ENCODE measurements at places on chromosomes 2 and 18.

GRCh38 chr2:172944794-172945509 is 130.7 kb upstream of the MAP3K20 start:
- DNase-seq, result no peak

GRCh38 chr2:52036024-52036423 is 1004.1 kb upstream of the NRXN1 start:
- no peak for DNase-seq

DNA sequence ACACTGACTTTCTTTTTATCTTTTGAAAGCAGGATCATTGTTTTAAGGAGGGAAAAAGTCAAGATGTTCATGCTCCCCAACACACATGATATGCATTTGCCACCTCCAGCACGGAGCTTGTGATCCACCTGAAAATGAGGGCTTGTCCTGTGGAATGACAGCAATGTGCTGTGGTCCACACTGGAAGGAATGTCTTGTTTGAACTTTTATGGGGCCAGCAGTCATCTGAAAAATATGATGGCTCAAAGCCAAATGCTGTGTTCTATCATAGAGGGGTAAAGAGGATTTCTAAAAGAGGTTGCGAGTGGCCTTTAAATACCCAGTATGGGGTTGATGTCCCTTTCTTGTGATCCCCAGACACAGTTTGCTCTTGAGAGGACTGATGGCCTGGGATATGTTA is 226.5 kb upstream of the SPRED2 start:
- no peak for DNase-seq

DNA sequence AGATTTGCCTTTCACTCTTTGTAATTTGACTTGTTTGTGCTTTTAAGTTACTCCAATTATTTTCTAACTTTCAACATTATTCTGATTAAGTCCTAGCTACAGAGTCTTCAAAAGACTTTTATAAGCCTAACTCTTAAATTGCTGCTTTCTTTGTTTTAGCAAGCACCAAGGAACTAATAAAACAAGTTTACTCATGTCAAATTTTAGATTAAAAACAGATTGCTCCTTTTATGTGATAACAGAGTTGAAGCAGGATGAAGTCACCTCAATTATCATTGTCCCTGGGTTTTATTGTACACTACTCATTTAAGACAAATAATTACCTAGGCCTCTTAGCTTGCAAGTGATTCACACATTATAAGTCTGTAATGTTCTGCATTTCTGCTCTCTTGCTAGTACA is 678.4 kb downstream of the ERBB4 start:
- DNase-seq, result no peak

DNA sequence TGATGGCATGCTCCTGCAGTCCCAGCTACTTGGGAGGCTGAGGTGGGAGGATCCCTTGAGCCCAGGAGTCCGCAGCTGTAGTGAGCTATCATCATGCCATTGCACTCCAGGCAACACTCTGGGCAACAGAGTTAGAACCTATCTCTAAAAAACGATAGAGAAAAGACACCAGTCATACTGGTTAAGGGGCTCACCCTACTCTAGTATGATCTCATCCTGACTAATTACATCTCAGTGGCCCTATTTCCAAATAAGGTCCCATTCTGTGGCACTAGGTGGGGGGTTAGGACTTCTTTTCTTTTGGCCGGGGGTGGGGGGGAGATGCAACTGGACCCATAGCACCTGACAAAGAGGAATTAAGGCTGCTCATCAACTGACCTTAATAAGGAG is 163.2 kb upstream of the NCK2 start:
- no peak for DNase-seq

DNA sequence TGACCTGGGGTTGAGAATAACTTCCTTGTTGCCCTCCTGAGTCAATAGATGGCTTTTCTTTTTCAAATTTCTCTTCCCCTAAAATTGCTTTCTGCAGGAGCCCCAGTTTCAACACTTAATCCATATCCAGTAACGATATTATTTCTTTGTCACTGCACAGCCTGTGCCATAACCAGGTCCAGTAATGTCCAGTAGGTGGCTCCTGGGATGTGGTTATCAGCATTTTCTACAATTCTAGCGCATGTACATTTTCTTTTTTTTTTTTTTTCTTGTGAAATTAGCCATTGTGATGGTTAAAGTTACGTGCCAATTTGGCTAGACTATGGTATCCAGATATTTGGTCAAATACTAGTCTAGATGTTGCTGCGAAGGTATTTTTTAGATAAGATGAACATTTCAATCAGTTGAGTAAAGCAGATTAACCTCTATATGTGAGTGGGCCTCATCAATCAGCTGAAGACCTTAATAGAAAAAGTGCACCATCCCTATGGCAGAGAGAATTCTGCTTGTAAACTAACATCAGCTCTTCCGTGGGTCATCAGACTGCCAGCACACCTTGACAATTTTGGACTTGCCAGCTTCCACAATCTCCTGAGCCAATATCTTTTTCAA is 72.9 kb upstream of the SCG2 start:
- no peak for DNase-seq

- DNase-seq, result no peak
Measured at GRCh38 chr2:16258350-16258749, 318.0 kb downstream of the MYCN start.

DNA sequence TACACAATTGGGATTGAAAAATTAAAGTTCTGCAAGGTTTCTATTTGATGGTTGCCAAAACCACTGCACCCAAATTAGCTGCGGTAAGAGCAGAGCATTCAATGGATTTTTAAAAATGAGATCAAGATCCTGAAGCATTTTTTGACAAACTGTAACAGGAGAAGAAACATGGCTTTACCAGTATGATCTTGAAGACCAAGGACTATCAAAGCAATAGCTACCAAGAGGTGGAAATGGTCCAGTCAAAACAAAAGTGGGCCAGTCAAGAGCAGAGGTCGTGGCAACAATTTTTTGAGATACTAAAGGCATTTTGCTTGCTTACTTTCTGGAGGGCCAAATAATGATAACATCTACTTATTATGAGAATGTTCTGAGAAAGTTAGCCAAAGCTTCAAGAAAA is 186.8 kb downstream of the RDH14 start:
- no peak for DNase-seq

DNA sequence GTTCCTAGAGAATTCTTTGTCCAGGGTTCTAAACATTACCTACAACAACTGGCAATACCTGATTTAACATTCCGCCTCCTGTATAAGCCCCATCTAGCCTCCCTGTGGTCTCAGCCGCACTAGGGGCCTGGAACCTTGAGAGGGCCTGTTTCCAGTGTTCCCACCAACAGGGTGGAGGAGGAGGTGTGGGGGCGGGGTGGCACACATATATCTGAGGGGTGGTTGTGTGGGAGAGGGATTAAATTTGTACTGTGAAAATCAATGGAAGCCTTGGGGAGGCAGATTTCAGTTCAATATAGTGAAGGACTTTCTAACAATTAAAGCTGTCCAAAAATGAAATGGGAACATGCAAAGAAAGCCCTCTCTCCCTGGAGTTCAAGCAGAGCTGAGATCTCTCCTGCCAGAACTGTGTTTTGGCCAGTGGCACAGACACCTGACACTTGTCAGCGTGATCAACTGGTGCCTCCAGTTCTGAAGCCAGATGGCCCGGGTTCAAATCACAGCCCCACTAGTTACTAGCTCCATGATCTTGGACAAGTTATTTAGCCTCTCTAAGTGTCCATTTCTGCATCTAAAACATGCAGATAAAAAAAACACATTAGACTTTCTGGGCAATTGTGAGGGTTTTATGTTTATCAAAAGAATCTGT is 17.0 kb upstream of the FZD7 start:
- DNase-seq, result no peak

- DNase-seq, result no peak
Measured at GRCh38 chr2:211994806-211995205, 543.8 kb downstream of the ERBB4 start.

DNA sequence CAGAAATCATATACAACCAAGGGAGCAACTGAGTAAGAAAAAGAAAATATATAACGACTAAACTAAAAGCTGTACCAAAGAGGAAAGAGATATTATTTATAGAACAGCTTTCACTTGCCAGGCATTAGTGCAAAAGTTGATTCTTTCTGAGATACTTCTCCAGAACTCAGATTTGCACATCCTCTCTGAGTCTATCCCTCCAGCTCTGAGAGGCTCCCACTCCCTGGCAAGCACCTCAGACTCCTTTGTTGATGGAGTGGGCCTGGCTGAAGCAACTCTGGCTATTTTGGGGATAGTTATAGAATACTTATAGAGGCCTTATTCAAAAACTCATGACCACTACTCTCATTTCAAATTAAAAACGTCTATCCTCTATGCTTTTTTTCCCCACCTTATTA is 501.6 kb upstream of the TNP1 start:
- no peak for DNase-seq

- no peak for DNase-seq
Measured at GRCh38 chr2:70806013-70806412, 14.4 kb downstream of the CLEC4F start.

GRCh38 chr18:45686891-45687611 is 36.9 kb upstream of the SLC14A1 start:
- no peak for DNase-seq

GRCh38 chr2:240620859-240621258 is 4.4 kb upstream of the GPR35 start:
- DNase-seq, result no peak

DNA sequence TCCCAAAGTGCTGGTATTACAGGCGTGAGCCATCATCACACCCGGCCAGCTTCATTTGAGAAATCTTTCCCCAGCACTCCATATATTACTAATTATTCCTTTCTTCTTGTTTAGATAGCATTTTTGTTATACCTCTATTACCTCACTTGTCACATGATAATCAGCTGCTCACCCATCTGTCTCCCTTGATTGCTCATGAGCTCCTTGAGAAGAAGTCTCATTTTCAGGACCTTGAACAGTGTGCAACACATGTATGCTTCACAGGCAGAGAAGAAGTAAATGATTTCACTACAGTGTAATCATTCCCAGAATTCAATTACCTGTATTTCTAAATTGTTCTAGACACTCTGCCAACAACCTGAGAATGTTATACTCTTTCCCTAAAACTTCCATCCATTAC is 6.2 kb downstream of the PAIP2B start:
- no peak for DNase-seq

DNA sequence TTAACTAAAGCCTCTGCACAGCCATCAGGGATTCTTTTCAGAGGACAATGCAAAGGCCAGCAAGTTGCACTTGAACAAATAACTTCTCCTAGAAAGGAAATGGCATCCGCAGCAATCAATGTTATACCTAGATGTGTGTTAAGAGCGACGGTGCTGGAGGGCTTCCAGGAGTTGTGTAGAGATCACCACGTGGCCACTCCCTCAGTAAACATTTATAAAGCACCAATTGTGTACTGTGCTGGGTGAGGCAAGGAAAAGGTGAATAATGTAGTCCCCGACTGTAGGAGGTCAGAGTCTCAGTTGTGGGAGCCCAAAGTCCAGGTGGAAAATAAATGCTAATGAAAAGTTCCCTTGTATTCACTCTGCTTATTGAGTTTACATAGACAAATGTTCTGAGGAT is 135.0 kb downstream of the ALK start:
- DNase-seq, result no peak

- no peak for DNase-seq
Measured at GRCh38 chr2:191321861-191322662, 76.9 kb downstream of the MYO1B start.

GRCh38 chr2:128269990-128270671 is 48.5 kb downstream of the HS6ST1 start:
- peak; percentile 77 for DNase-seq

GRCh38 chr2:133338224-133338623 is 230.0 kb downstream of the NCKAP5 start:
- DNase-seq, result no peak

GRCh38 chr2:211729433-211729832 is 809.2 kb downstream of the ERBB4 start:
- no peak for DNase-seq

GRCh38 chr2:22326250-22326649 is 1058.7 kb upstream of the KLHL29 start:
- no peak for DNase-seq

DNA sequence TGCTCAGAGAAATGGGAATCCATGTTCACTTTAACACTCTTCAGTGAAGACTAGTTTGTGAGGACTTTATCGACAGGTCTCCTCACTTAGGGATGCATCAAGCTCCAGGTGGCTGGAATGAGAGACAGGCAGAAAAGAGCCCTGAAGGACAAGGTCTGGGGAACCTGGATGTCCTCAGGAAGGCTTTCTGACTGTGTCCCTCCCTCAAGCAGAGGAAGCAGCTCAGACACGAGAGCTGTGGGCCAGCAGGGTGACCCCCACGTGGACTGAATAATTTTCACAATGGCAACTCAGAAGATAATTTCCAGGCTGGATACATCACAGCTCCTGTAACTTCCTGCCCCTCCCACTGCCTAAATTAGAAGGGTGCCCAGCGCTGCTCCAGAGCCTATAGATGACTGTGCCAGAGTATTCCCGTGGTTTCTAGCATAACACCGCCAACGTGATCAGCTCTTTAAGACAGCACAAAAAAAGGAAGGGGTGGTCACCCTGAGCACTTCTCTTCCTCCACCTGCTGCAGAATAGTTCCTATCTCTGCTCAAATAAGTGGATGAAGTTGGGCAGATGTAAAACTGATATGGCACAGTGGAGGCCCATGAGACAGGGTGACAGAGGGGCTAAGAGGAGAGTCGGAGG is 25.7 kb upstream of the NCK2 start:
- no peak for DNase-seq

- peak; percentile 65 for DNase-seq
Measured at GRCh38 chr2:96099861-96100798, 16.2 kb downstream of the ADRA2B start.

- DNase-seq, result no peak
Measured at GRCh38 chr2:8448824-8449556, 232.9 kb upstream of the ID2 start.

GRCh38 chr2:26001743-26002351 is 19.6 kb upstream of the KIF3C start:
- peak; percentile 85 for DNase-seq

- no peak for DNase-seq
Measured at GRCh38 chr2:169684135-169684565, 10.1 kb downstream of the CFAP210 start.

Data from posterior vena cava (tissue), 2 donors.